Epithelial cell of prostate (primary cell): ENCODE measurements at places on chromosomes 5 and 9.

DNA sequence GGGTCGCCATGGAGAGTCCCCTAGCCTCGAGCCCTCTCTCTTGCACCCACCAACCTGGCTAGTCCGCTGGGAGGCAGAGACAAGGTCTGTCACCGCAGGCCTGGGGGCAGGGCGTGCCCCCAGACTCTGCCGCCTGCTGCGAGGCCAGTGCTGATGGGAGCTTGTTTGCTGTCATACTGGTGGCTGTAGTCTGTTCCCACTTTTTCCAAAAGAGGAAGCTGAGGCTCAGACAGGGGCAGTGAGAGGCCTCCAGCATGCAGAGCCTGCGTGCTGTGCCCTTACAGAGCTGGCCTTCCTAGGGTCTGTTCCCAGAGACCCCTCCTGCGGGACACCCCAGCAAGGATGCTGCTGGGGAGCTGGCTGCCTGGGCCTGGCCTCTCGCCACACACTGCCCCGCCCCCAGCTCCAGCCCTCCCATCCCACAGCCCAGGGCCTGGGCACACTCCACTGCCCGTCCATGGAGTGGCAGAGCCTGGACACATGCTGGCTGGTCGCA lies 21.0 kb upstream of the SUSD3 start:
- DNase-seq: no peak

DNA sequence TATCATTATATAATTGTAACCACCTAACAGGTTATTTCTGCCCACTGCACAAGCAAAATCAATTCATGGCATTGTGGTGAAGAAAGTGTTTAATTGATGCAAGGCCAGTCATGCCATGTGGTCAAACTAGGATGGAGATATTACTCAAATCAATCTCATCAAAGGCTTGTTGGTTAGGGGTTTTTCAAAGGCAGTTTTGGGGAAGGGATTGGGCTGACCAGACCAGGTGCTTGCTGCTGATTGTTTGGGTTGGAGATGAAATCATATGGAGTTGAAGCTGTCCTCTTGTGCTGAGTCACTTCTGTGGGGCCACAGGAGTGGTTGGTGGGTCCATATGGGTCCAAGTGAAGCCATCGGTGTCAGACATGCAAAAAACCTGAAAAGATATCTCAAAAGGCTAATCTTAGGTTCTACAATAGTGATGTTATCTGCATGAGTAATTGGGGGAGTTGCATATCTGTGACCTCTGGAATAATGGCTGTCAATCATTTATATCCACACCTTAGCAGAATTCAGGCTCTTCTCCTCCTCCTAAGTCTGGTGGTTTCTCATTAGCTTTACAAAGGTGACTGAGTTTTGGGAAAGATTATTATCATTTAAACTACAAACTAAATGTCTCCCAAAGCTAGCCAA lies 44.9 kb downstream of the HMGCS1 start:
- DNase-seq: no peak

- DNase-seq: no peak
Observed at GRCh38 chr9:69857131-69857530, 36.5 kb downstream of the CFAP95 start.

DNA sequence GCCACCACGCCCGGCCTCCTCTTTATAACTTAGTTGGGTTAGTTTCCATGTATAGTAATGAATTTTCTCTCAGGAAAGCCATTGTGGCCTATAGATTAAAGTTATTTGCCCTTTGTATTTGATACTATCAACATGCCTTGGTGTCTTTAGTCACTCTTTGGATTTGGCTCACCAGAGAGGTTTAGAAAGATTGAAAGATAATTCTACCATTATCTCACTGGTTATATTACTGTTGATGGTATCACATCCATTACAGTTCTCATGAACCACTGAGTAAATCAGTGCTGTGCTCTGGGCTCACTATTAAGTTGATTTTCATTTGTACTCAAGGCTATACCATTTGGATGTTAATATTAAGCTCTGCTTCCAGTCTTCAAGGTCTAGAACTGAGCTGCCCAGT lies 87.0 kb downstream of the ZSWIM6 start:
- no peak for DNase-seq

DNA sequence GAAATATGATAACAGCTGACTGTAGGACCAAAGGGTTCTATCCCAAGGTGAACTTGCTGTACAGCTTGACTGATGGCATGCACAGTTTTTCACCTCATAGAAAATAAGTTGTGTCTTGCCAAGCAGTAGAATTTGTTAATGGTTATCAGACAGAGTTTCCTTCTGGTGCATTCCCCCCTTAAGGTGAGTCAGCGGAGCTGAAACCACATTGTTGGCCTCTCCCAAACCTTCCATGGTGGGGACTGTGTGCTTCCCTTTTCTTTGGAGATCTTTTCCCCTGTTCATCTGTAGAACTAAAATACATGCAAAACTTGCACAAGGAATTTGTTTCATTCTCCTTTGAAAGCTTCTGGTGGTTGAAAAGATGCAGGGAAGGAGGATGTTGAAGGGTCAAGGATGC lies 179.8 kb downstream of the FGF1 start:
- DNase-seq: no peak
